ENCODE measurements at places on chromosomes 3 and 15.

GRCh38 chr3:4814305-4814903 is 164.8 kb upstream of the BHLHE40 start:
- DNase-seq, result no peak

DNA sequence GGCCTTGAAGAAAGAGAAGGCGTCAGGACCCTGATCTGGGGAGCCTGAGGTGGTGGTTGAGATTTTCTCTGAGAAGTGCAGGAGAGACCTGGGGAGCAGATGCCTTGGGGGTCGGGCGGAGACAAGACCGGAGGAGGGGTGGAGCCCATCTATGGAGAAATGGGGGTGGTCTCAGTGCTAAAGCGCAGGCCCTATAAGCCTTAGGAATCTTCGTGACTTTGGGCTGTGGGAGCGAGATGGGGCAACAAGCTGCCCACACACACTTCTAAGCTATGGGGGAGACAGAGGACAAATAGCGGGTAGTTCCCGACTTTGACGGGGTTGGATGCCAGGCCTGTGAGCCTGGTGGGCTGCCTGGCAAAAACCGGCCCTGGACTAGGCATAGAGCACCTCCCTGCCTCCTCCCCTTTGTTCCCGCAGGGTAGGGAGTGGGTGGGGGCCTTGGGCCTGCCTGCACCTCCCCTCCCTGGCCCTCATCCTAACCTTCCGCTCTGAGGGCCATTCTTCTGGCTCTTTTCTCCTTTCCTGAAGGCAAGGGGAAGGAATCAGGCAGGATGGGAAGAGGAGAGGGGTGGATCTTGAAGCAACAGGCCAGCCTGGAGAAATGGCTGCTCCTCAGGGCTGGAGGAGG is 880 bp downstream of the NISCH start:
- DNase-seq, result no peak

- no peak for DNase-seq
Observed at GRCh38 chr3:132874701-132875100, 152.5 kb upstream of the NPHP3 start.

GRCh38 chr3:159783780-159784742 is 204.6 kb upstream of the IL12A start:
- no peak for DNase-seq

- DNase-seq, result no peak
Observed at GRCh38 chr3:23395115-23395514, 192.0 kb downstream of the UBE2E2 start.
